ENCODE measurements at places on chromosomes 7 and 10.
A peak's percentile ranks its signal among the peaks of the same experiment; 100 is the strongest.

DNA sequence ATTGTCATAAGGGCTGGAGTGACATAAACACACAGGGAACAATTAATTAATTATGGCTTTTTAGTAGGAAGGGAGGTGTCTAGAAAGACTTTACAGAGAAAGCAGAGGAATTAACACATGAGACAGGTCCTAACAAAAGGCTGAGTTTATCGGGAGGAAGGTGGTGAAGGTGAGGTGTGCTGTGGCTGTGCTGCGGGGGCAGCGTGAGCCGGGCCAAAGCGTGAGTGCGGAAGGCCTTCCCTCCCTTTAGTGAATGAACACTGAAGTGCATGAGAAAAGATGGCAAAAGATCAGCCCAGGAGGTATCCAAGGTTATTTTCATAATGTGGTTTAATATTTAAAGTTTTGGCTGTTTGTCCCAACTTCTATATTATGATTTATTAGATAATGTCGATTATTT is 243.4 kb upstream of the PLXNA4 start:
- DNase-seq = no peak

DNA sequence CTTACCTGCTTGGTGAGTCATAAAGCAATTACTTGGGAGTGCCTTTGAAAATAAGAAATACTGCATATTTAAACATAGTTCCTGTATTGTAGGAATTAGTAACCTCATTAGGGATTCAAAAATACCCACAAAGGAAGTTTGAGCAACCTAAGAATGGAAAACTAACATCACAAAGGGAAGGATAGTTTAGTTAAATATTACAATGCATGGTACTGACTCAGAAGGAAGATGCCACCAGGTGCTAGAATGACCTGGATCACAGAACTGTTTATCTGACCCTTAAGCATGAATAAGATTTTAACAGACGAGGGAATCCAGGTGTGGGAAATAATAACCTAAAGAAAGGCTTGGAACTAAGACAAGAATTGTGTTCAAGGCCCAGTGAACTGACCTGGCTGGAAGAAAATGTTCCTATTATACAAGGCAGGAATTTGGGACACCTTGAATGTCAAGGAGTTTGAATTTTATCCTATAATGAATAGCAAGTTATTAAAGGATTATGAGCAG is 106.4 kb downstream of the GSAP start:
- no peak for DNase-seq

DNA sequence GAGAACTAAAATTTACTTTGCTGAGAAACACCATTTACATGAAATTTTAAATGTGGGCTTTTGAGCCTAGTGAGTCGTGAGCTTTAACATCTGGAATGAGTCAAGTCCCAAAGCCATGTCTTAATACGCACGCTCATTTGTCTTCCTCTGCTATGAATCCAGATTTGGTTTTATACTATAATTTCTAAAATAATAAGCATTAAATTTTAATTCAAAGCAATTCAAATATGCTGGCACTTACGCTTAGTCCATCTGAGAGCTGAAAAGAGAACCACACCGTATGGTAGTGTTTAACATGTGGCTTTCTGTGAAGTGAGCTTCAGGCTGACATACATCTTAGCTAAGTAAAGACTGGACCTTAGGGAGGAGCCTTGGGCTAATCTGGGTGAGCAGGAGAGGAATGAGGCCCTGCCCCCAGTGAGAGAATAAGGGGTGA is 52.2 kb downstream of the CUBN start:
- DNase-seq = no peak

DNA sequence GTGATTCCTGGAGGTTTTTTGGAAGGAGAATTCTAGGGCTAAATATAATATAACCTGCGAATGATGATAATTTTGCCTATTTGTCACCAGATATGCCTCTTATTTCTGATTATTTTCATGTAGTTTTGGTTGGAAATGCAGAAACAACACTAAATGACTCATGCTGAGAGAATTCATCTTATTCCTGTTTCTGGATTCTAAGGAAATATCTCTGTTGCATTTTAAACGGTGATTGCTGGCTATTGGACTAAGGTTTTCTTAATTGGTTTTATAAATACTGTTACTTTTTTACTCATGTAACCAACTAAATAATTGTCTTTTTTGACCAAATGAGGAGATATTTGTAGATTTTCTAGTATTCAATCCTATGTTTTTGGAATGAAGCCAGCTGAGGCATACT is 204.9 kb upstream of the NPSR1 start:
- DNase-seq = no peak

GRCh38 chr7:134905375-134905774 is 80.9 kb upstream of the AGBL3 start:
- DNase-seq = no peak

- DNase-seq = no peak
Measured at GRCh38 chr7:111147708-111148533, 57.0 kb downstream of the LRRN3 start.

GRCh38 chr10:103733045-103733419 is 122.3 kb downstream of the SH3PXD2A start:
- DNase-seq = no peak

- no peak for DNase-seq
Measured at GRCh38 chr10:108789919-108790318, 1133.4 kb downstream of the XPNPEP1 start.

DNA sequence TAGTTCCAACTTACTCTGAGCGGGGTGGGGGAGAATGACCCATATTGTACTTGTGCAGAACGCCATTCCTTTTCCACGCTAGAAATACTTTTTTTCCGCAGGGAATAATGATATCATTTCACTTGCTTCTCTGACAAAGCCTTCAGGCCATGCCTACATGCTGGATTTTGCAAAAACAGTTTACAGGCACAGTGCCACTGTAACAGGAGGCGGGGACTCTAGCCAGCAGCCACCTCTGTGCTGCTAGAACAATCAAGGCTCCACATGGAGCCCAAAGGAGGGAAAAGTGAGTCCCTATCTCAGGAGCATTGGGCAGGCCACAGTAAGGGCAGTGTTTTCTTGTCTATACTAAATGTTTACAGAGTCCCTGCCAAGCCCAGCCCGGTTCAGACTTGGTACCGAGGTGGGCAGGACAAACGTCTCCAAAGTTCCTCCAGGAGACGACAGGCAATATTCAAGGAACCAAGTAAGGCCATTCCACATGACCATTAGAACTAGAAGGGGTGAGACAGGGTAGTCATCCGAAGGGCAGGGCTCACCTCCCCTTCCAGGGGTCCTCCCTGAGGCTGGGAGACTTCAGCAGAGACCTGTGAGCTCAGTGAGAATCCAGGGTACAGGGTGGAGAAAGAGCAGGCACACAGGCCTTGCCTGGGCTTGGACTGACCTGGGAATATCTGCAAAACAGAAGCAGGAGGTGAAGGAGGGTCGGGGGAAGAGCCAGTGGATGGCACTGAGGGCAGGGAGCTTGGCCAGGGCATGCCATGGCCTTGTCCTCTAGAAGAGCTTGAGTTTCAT is 90.9 kb upstream of the NPS start:
- no peak for DNase-seq

DNA sequence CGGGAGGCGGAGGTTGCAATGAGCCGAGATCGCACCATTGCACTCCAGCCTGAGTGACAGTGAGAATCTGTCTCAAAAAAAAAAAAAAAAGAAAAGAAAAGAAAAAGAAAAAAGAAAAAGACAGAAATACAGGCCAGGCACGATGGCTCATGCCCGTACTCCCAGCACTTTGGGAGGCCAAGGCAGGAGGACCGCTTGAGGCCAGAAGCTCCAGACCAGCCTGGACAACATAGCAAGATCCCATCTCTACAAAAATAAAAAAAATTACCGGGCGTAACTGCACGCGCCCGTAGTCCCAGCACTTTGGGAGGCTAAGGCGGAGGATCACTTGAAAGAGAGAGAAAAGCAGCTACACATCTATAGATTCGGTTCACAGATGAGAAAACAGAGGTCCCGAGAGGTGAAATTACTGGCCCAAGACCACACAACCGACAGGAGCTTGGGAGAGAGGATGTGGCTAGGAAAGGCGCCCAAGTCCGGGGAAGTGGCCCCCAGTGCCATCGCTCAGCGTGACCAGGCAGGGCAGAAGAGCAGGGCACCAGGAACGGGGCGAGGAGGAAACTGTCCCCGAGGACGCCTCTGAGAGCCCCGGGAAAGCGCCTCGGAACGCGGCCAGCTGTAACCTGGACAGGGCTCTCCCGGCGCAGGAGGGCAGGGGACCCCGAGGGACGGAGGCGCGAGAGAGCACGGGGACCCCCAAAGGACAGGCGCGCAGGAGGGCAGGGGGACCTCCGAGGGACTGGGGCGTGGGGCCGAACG is 612 bp downstream of the SNX8 start:
- DNase-seq = peak; percentile 27

DNA sequence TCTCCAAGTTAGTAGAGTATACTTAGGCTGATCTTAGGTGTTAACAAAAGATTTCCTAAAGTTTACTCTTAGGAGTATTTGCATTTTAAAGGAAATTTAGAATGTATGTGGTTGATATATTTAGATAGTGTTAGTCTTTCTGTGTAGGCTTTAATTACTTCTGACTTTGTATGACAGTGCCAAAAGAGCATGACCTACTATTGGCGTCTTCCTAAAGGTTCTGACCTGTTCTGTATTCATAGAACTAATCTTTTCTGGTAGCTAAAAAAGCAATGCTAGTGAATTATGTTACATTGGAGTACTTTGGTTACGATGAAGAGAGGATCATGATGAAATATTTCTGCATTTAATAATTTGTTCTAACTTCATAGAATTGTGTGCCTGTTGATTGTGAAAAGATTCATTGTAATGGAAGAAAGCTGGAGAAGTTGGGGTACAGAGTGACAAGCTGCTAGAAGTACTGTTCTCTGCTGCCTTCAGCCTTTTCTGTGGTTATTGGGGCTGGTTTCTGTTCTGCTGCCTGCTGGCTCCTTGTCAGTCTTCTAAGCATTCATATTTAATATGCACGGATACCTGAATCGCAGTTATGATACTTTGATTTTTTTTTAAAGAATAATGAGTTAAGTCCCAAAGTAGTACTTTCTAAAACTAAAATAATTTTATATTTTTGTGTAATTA is 13.2 kb downstream of the WAC start:
- DNase-seq = no peak

- DNase-seq = peak; percentile 33
Measured at GRCh38 chr10:89805599-89806013, 104.2 kb downstream of the KIF20B start.

- no peak for DNase-seq
Measured at GRCh38 chr10:67772151-67772550, 65.8 kb downstream of the DNAJC12 start.

Measured in NCI-H146 (cell line).